ENCODE measurements at places on chromosomes 6 and 20.
A peak's percentile ranks its signal among the peaks of the same experiment; 100 is the strongest.

DNA sequence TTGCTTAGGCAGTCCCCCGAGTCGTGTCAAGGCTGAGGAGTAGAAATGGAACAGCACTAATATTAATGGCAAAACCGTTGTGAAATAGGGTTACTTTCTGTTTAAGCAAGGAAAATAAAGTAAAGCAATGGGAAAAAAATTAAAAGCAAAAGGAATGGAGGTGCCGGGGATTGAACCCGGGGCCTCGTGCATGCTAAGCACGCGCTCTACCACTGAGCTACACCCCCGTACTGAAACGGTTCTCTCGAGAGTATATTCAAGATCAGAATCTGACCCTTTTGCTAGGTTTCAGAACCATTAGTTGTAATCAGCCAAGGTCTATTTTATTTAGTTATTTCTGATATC lies 85.5 kb downstream of the TRIM27 start:
- DNase-seq: peak; percentile 45

GRCh38 chr6:137150072-137150471 lies 23.4 kb downstream of the IL22RA2 start:
- no peak for DNase-seq

DNA sequence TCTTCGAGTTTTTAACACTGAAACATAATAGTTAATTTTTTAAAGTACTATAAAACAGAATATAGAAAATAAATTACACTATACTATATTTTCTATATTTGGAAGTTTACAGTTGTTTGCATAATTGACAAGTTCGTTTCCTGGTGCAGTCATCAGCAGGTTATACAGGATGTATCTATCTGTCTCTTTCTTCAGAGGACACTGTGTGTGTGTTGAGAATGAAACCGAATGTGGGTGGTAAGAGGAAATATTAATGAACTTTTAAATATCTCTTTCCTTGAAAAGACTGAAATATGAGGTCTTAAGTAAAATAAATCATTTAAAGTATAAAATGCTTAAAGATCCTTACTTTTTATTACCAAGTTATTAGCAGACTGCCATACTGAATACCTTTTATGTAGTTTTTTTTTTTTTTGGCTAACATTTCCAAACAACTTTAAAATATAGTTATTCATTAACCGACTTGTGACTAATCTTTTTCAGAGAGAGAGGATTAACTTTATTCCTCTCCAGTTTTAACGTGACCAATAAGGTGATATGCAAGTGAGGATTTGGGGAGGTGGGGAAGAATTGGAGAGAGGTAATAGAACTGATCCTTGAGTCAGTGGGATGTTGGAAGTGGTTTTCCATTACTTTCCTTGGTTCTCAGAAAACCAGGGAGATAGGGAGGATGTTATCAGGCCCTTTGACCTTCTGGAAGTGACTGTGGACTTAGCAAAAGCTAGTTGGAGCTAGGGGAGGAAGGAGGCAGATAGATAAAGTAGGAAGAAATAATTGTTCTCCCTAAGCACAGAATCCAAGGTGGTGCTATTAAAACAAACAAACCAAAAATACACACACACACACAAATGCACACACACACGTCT lies 380.0 kb upstream of the FLRT3 start:
- no peak for DNase-seq

- DNase-seq: no peak
These were observed 116.4 kb upstream of the RIPOR2 start for GRCh38 chr6:25052181-25052580.

GRCh38 chr6:84422380-84422968 lies 195.0 kb upstream of the CEP162 start:
- DNase-seq: peak; percentile 54

- no peak for DNase-seq
These were observed 19.5 kb downstream of the RNF24 start for GRCh38 chr20:3995749-3996320.

- DNase-seq: no peak
These were observed 120.5 kb downstream of the CD164 start for GRCh38 chr6:109261811-109262210.

- DNase-seq: no peak
These were observed 44.9 kb downstream of the ISM1 start for GRCh38 chr20:13265941-13266340.

GRCh38 chr6:11174242-11174611 lies 58.2 kb downstream of the NEDD9 start:
- no peak for DNase-seq

DNA sequence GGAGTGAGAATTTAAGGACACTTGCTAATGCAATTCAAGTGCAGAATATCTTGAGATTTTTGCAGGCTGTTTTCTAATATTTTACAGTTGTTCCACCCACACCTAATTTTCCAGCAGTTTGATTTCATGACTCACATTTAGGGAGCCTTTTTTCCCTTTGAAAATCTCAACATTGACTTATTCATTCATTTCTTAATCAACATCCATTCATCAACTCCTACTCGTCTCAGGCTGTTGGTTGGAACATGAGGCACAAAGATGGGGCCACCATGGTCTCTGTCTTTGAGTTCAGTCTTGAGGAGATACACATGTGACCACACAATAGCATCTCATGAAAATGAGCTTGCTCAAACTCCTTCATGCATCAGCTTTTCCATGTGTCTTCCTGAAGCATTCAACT lies 135.6 kb downstream of the UNC5CL start:
- DNase-seq: no peak

- DNase-seq: no peak
These were observed 4.7 kb downstream of the ADA start for GRCh38 chr20:44646641-44647274.

DNA sequence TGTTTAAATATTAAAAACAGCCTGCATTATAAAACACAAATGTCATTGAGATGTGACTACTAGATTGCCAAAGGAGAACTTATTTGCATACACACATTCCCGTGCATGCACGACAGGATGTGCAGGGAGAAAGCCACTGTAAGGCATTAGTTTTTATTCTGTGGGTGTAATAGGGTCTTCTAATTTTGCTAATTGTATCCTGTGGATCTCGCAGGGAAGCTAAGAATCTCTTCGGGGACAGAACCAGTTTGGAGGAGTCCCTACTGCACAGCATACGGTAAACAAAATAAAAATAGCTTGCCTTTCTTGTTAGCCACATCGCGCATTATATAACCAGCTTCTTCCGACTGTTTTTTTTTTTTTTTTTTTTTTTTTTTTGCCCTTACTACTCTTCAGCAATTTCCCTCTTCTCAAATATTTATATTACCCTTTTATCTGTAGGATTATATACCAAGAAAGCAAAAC lies 2.0 kb downstream of the ATXN1 start:
- DNase-seq: no peak

- DNase-seq: no peak
These were observed 129.3 kb upstream of the SLC24A3 start for GRCh38 chr20:19083136-19083621.

DNA sequence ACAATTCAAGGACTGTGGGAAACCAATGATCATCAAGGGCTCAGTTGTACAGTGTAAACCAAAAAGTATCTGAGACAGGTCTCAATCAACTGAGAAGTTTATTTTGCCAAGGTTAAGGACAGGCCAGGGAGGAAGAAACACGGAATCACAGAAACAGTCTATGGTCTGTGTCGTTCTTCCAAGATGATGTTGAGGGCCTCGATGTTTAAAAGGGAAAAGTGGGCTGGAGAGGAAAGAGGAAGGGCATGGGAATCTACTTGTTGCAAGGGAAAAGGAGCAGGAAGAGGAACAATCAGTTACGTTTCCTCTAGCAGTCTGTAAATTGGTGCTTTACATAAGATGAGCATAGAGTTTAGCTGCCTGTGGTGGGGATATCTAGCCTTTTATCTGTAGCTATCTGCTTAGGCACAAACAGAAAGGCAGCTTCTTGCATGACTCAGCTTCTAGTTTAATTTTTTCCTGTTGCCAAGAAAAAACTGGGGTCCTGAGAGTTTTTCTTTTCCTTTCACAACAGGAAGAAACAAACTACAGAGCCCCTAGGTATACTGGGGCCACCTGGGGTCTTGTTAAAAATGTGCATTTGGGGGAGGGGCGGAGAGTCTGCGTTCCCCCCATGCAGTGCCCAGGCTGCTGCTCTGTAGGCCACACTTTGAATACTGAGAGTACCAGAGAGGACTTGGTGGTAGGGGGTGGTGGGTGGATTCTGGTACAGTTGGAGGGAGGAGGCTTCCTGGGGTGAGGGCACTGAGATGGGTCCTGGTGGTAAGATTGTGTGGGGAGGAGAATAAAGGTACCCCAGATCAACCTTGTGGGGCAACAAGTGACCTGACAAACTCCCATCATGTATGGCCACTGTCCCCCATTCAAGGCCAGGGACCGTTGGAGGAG lies 35.3 kb upstream of the EZR start:
- no peak for DNase-seq

GRCh38 chr6:141634269-141634668 lies 498.5 kb upstream of the GJE1 start:
- no peak for DNase-seq
